ENCODE measurements at places on chromosomes 1 and 21.

DNA sequence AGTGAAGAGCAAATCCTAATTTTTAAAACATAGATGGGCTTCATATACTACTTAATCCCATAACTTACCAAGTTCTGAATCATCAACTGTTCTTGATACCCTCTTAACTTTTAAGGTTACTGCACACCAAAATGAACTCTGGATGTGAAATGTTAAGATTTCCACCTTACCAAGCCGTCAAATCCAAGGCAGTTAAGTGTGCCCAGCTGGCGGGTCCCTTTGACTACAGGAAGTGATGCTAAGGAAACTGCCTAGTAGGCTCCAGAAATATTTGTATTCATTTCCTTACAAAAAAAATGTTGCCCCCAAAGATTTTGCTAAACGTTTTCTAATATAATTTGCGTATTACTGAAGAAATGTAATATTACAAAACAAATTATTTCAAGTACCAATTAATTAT is 10.7 kb downstream of the NRIP1 start:
- DNase-seq, result no peak

DNA sequence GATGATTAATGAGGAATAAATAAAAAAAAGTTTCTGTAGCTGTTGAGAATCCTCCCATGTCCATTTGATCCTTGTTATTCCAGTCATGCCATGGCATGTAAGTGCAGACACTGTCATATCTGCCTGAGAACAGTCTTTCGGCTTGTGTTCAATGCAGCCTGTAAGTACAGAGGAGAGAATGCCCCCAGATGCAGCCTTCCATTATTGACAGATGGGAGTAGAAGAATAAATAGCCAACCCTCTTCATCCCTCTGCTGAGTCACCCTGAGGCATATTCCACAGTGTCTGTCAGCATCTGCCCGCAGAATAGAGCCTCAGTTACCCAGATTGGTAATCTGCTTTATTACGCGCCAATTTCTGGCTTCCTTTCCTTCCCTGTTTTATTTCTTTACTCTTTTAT is 139.4 kb downstream of the LRRC7 start:
- DNase-seq, result no peak

DNA sequence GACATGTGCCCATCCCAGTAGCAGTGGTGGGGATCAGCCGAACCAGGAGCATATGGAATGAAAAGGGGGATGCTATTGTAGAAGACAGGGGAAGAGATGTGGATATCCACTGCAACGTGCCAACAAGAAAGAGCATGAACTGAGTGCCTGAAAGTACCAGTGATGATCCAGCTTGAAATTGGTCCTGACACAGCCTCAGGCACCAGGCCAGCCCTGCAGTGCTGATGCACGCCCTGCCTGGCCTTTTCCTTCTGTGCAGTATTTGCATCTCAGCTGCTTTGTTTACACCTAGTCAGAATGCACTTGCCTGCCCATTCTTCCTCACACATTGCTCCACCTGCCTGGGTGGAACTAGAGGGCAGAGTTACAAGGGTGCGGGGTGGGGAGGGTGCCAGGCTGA is 50.3 kb upstream of the ARTN start:
- DNase-seq, result no peak

DNA sequence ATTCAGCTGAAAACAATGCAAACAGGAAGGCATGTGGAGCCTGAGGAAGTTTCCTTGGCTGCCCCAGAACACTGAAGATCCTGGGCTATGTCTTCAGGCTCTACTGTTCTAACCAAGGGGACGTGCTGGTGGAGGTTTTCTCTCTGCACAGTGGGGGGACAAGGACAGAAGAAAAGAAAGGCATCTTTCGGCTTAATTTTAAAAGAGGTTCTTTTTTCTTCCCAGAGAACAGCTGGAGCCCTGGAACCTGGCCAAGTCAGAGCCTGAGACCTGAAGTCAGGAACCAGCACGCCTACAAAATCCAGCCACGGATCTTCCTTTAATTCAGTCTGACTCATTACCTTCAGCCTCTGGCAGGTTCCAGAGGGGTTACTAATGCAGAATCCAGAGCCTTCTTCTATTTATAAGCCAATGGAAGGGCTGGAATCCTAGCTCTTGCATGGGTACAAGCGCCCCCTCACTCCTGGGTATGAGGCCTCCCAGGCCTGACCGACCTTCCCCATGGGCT is 19.8 kb downstream of the CTNNBIP1 start:
- DNase-seq, result no peak

- DNase-seq, result no peak
Observed at GRCh38 chr1:213083112-213083445, 32.0 kb downstream of the RPS6KC1 start.

- DNase-seq, result no peak
Observed at GRCh38 chr1:180156631-180157091, 2.0 kb downstream of the QSOX1 start.

- DNase-seq, result no peak
Observed at GRCh38 chr1:111199881-111200801, at the start of gene DENND2D. Gene DENND2D, minus strand, starts transcription at chr1:111200646. Its CDS starts 187 bp downstream, at chr1:111200459.

DNA sequence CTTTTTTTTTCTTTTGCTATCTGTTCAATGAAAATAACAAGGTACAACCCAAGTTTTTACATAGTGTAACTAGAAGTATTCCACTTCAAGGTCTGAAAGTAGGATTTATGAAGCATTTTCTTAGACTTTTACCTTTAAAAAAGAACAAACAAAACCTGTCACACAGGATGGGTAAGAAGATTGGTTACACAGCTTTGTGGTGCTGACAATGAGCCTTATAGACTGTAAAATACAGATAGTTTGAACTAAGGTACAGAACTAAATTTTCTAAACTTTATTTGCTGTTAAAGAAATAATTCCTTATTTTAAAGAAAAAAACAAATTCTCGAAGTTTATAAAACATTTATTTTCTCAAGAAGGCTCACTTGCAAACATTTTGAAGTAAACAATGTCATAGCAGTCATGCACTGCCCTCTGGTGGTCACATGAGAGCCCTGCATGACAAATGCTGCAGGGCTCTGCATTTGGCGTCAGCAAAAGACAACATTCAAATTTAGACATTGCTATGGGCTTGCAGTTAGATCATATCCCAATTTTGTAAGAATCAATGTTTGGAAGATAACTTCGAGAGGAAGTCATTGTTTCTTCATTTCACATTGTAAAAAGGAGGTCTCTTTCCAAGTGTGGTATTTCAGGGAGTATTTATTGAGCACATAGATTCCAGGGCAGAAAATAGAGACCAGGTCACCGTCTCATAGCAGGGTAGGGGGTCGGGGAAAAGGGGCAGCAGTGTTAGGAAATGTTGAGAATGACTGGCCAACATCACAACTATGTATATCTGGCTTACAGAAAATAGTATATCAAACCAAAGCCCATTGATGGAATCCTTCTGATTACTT is 115.3 kb upstream of the FMN2 start:
- peak; percentile 56 for DNase-seq

DNA sequence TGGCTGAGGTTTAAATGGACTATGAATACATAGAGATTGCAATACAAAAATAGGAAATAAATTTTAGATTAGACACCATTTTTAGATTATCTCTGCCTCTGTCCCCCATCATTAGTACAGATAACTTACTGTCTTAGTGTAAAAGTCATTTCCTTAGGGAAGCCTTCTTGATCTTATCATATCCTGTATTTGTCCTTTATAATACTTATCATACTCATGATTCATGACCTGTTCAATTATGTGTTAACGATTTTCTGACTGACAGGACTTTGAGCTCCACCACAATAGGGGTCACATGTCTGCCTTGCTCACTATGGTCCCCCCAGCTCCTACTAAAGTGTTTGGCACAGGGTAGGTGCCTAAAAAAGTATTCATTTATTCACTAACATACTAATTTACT is 14.6 kb downstream of the TEX38 start:
- no peak for DNase-seq

- DNase-seq, result peak; percentile 39
Observed at GRCh38 chr1:226403201-226404034, 4.5 kb downstream of the PARP1 start.

GRCh38 chr1:165420655-165421054 is 24.3 kb downstream of the RXRG start:
- no peak for DNase-seq

GRCh38 chr1:233065685-233066084 is 115.3 kb downstream of the NTPCR start:
- no peak for DNase-seq

GRCh38 chr1:81431624-81432000 is 369.1 kb upstream of the ADGRL2 start:
- DNase-seq, result no peak

- no peak for DNase-seq
Observed at GRCh38 chr21:25944672-25945213, 210.0 kb downstream of the GABPA start.

- DNase-seq, result no peak
Observed at GRCh38 chr1:102099916-102100315, 103.2 kb upstream of the OLFM3 start.

GRCh38 chr1:38133304-38133703 is 86.7 kb upstream of the POU3F1 start:
- DNase-seq, result no peak

DNA sequence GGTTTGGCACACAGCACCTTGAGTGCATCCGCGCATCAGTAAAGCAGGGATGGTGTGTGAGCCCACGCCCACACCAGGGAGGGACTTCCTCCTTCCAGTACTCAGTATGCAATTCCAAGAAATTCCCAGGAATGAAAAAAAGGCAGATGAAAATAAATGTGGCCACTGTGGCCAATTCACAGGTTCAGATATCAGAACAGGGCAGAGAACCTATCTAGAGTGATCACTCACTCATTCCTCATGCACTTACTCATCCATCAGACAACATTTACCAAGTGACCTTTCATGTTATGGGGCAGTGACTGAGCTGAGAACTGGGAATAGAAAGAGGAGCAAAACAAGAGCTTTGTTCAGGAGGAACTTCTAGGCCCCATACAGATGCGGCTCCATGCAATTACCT is 113.7 kb downstream of the ZSCAN20 start:
- no peak for DNase-seq

DNA sequence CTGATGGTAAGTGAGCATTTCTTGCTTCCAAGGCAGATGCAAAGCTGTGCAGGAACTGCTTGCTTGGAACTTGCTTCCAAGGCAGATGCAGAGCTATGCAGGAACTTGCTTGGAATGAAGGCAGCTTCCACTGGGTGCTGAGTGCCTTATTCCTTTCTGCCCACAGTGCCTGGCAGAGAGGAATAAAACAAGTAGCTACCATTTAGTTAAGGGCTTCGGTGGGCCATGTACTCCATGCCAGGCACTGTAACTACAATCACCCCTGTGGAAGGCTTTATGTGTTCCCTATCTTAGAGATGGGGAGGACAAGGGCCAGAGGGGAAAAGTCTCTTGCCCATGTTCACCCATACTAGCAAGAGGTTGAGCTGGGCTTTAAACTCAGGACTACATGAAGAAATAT is 8.3 kb downstream of the MROH7 start:
- no peak for DNase-seq

DNA sequence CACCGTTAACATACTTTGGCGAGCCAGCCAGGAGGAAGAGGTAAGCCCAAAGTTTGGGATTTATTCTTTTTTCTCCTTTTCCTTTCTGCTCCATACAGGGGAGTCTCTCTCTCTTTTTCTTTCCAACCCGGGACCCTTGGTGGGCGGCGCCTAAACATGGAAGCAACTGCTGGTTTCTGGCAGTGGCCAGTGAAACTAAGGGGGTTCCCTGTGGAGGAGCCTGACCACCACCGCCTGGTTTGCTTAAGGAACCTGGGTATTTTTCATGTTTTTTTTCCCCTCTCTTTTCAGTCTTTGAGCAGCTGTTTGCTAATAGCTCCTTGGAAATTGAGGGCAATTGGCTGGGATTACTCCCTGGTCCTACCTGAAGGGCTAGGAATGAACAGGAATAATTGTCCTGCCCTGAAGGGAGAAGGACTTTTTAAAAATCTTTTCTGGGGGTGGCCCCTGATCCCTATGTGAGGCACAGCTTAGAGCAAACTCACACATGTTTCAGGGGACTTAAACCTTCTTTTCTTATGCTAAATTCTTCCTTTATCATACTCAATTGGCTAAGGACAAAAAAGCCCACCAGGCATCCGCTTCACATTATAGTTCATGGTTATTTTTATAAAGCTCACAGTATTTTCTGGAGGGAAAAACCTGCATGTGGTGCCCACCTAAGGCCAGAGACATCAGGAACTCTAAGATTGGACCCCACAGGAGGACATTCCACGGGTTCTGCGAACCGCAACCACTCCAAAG is 61.3 kb upstream of the PLD5 start:
- peak; percentile 44 for DNase-seq

GRCh38 chr1:33347650-33347992 is 26.7 kb upstream of the A3GALT2 start:
- DNase-seq, result no peak

DNA sequence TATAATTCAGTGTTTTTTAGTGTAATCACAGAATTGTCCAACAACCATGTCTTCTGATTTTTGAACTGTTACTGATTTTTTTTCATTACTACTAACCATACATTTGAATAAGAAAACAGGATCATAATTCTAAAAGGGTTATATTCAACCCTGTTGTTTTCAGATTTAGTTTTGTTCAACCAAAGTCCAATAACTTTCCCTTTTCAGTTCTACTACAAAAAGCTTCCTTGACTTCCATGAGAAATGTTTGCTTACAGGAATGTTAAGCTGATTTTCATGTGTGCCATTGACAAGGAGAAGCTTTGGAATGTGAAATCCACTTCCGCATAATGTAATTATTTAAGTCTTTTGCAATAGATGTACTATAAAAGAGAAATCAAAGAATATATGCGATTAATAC is 72.0 kb upstream of the ZNF326 start:
- no peak for DNase-seq

DNA sequence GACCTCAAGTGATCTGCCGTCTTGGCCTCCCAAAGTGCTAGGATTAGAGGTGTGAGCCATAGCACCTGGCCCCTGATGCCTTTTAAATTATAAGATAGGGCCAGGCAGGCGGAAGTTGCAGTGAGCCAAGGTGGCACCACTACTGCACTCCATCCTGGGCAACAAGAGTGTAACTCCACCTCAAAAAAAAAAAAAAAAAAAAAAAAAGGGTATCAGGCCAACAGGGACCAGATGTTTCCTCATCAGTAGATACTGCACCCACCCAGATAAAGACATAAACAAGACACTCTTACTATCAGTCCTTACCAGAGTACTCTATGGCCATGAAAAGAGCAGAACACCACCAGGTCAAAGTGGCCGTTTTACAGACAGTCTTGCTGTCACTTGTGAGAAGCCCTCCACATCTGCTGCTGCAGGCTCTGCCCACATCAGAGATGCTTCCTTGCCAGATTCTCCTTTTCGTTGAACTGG is 3.3 kb downstream of the C21orf58 start:
- DNase-seq, result no peak

GRCh38 chr1:76669131-76669530 is 198.1 kb upstream of the ST6GALNAC5 start:
- no peak for DNase-seq

GRCh38 chr1:248814351-248814750 is 11.4 kb downstream of the SH3BP5L start:
- no peak for DNase-seq

Data from H9 (cell line).